ENCODE measurements at places on chromosomes 12 and 14.

DNA sequence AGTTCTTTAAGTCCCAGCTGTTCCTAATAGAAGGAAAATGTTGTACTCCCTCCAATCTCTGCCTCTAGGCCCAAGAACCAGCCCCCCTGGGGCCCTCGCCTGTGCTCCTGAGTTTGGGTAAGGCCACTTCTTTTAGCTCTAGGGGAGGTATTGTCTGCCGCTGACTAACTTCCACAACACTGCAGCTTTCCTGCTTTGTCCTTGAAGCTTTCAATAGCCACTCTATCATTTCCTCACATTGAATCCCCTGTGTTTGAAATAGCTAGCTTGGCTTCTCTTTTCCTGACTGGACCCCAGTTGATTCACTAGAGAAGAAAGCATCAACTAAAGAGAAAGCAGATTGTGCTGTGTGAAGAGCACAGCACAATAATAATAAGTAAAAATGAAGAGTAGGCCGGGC lies 28.8 kb downstream of the KRT80 start:
- no peak for DNase-seq

DNA sequence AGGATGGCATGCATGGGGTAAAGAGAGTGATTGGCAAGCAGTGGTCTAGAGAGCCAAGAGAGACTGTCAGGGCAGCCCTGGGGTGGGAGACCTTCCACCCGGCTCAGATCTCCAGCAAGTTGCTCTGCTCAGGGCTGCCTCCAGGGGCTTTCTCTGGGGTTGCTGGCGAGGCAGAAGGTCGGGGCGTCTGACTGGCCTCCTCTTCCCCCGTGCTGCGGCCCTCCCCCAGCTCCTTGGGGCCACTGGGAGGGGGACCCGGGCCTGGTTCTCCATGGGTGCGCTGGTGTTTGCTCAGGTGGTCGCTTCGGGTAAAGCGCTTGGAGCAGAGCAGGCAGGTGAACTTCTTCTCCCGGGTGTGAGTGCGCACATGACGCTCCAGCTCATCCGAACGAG lies 6.6 kb upstream of the AAAS start:
- DNase-seq = no peak

DNA sequence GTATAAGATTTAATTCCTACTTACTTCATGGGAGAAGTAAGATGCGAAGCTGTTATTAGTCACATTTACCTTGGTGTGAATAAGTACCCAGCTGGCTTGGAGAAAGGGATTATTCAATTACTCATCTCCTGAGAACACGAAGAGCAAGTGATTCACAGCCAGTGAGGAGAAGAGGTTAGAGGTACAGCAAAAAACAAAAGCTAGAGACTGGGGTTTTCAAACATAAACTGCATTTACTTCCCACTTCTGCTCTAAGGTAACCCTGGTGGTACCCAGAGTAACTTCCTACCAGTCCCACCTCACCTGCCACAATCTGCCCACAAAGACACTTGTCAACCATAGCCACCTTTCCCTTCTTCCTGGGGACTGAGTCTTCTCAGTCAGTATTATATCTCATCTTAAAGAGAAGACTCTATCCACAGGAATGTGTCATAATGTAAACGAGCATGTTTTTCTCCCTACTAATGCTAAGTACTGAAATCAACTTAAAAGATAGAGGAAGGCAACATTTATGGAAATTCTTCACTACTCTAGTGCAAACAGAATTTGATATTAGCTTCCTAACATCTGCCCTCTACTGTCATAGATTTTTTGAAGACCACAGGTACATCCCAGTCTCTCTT lies 6.0 kb upstream of the IL22 start:
- peak; percentile 43 for DNase-seq

- DNase-seq = no peak
These were observed 132.0 kb downstream of the DACT1 start for GRCh38 chr14:58769771-58770170.

DNA sequence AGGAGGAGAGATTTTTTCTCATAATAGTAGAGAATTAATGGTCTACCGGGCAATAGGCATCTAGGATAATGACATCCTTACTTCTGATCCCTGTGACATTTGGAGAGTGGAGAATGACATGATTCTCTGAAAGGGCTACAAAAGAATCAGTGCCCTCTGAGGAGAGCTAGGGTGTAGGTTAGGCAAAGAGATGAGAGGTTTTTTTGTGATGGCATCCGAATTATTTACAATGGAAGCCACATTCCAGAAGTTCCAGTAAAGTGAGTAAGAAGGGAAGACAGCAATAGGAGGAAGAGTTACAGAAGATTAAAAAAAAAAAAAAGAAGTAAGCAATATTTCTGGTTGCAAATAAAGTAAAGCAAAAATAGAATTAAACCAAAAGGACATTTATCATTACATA lies 478.0 kb downstream of the RMST start:
- DNase-seq = no peak

DNA sequence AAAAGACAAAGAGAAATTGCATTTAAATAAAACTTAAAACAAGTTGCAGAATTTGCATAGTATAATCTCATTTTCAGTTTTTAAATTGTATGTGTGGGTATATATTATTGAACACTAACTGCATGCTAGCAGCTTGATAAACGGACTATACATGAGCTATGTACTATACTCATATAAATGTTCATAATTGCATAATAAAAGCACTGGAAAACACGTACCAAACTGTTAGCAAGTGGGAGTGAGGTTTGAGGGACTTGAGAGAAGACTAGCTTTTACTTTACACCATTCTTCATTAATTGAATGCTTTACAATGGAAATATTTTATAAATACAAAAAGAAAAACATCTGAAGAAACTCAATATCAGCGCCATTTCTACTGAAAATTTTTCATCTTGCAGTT lies 32.2 kb upstream of the MDM1 start:
- DNase-seq = no peak
